Inflammatory macrophage treated with lipopolysaccharide for 4 hours (primary cell): ENCODE measurements at places on chromosomes 6 and 20.
A peak's percentile ranks its signal among the peaks of the same experiment; 100 is the strongest.

DNA sequence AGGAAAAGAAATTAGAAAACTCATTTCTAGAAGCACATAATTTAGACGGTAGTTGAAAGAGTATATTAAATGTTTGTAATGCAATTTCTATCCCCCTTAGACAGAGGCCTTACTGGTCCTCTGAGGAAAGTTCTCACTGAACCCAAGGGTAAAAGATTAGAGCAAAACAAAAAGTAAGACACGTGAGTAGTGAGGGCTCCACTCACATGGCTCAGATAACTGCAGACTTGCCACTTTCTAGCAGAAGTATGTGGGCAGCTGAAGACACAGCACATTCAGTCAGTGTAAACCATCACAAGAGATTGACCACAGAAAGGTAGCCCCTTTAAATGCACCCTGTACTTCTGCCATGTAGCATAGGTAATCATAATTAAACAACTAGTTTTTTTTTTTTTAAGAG lies 193.8 kb downstream of the BTBD9 start:
- peak; percentile 53 for DNase-seq

GRCh38 chr20:13990465-13990864 lies at the start of gene SEL1L2:
Gene SEL1L2 (minus strand): TSS chr20:13990614. CDS start chr20:13990534, 80 bp downstream.
- no peak for DNase-seq

DNA sequence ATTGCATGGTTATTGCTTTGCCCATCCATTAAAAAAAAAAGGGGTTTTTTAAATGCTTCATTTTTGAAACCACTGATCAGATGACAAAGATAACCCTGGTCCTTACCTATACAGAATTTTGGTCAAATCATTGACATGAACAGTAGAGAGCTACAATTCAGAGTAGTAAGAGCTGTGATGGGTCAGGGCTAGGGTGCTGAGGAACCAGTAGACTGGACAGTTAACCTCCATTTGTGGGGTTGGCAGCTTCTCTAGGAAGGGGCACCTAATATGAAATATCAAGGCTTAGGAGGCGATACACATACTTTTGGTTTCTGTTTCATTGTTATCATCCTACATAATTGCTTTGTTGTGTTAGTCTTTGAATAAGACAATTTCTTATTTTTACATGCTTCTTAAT lies 55.1 kb downstream of the ORC3 start:
- DNase-seq: peak; percentile 40

- DNase-seq: no peak
These were observed 9.7 kb downstream of the NOTCH4 start for GRCh38 chr6:32214126-32214525.

DNA sequence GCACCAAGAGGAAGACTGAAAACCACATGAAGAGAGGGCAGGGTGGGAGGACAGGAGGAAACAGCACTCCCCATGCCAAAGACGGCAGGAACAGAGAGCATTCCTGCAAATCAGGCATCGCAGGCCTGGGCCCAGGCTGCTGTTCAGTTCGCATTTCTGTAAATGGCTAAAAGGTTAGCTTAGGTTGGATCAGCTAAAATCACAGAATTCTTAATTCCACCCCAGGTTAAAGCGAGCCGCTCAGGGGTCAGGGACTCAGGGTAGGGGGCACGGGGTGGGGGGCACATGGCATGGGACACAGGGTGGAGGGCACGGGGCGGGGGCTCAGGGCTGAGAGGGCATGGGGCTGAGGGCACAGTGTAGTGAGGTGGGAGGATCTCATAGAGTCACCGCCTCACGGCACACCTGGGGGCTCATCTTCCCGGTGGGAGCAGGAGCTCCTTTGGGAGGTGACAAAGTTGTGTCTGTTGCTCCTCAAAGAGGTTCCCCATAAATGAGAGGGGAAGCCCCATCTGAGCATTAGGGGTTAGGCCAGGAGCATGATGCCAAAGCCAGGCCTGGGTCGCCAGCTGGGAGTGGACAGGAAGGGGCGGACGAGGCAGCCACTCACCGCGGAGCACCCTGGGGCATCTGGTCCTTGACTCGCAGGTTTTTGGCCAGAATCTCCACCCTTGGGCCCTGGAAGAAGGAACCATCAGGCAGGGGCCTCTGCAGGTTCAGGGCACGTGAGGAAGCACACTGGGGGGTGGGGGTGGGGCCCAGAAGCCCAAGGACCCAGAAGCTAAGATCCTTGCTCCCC lies 200.7 kb downstream of the PREX1 start:
- no peak for DNase-seq

DNA sequence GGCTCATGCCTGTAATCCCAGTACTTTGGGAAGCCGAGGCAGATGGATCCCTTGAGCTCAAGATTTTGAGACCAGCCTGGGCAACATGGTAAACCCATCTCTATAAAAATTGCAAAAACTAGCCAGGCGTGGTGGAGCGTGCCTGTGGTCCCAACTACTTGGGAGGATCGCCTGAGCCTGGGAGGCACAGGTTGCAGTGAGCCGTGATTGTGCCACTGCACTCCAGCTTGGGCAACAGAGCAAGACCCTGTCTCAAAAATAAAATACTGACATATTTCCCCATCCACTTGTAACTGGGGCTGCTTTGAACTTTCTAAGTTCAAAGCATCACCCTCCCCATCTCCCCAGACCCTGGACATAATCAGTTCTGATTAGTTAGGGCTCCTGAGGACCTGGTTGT lies 7.2 kb upstream of the MMP9 start:
- no peak for DNase-seq

DNA sequence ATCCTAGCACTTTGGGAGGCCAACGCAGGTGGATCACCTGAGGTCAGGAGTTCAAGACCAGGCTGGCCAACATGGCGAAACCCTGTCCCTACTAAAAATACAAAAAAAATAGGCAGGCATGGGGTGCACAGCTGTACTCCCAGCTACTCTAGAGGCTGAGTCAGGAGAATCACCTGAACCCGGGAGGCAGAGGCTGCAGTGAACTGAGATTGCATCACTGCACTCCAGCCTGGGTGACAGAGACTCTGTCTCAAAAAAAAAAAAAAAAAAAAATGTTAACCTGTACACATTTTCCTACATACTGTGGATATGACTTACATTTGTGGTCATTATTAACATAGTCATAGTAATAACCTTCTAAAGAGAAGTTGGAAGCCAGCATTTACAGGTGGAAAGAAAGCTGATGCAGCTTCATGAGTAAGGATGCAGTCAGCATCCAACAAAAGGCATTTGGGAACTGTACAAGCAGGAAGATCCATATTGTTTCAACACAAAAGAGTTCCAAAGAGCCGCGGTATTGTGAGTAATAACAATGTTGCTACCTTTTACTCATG lies 186.2 kb downstream of the GPX5 start:
- DNase-seq: no peak

DNA sequence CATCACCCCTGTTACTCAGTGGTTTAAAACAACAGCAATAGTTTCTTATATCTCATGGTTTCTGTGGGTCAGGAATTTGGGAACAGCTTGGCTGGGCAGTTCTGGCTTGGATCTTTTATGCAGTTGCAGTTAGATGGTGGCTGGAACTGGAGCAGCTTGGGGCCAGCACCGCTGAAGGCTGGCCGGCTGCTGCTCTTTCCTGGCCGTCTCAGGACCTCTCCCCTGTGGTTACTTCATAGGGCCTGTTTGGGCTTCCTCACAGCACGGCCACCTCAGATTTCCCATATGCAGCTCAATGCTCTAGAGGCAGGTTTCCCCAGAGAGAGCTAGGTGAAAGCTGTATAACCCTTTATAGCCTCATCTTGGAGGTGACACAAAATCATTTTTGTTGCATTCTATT lies 15.6 kb downstream of the PKIG start:
- no peak for DNase-seq

GRCh38 chr20:58522666-58523065 lies 7.5 kb upstream of the APCDD1L start:
- DNase-seq: no peak

DNA sequence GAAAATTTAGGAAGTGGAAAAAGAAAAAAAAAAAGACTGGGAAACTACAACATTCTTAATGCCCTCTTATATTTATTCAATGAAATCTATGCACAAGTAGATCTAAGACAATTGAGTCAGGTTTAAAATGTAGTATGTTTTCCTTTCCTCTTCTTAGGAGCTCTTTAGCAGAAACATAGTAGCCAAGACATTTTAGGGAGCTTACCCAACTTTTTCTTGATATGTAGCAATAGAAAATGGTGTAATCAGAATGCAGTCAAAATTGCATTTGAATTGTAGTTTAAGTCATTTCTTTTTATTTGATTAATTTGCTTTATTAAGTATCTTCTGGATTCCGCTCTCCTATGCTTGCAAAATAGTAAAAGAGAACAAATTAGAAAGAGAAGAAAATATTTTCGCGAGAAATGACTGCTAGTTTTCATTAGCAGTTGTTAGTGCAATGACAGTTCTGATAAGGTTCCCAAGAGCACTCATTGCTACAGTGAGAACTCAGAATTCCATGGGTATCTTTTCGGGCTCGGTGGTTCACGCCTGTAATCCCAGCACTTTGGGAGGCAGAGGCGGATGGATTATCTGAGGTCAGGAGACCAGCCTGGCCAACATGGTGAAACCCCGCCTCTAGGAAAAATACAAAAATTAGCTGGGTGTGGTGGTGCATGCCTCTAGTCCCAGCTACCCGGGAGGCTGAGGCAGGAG lies 52.2 kb downstream of the JARID2 start:
- peak; percentile 56 for DNase-seq

DNA sequence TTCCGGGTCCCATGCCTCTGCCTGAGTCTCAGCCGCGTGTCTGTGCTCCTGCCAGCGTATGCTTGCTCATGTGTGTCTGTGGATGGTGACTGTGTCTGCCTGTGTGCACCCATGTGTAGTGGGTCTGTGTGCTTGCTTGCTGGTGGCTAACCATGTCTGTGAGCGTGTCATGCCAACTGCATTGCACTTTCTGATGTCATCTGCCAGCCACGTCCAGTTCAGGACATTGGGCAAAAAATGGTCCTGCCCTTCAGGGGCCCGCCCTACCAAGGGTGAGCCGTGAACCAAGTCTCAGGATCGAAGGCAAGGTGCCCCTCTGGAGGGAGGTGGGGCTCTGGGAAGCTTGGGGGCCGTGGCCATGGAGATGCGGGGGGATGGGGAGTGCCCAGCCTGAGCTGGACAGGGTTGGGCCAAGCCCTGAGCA lies 9.4 kb upstream of the ZBTB46 start:
- DNase-seq: no peak

DNA sequence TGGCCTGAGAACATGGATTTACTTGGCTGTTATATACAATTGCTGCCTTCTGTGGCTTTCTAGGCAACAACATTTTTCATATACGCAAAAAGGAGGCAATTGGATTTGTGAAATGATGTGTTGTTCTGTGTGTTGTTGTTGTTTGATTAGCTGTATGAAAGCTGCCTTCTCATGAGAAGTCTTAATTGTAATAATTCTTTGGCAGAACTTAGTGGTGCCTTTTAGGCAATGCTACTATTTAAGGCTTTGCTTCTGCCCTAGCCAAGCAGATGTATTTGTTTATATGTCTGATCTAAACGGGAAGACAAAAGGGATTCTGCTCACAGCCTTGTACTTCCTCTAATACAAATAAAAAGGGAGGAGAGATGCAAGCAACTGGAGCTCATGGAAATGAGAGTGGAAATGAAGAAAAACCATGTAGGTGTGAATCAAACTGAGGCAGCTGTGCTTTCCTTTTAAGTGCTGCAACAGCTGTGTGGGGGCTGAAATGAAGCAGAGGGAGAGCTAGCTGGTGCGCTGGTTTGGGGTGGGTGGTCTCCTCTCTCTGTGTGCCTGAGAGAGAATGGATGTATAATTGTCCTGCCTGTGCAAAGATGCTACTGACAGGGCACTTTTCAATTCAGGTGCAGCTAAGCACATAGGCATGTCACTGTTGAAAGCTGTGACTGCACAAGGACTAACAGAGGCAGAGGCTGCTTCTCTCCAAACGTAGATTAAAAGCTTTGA lies 386.9 kb upstream of the MAN1A1 start:
- DNase-seq: no peak

- DNase-seq: peak; percentile 77
These were observed 3.0 kb downstream of the BAK1 start for GRCh38 chr6:33577106-33577535.

GRCh38 chr6:42969934-42970333 lies 9.0 kb downstream of the PEX6 start:
- no peak for DNase-seq

DNA sequence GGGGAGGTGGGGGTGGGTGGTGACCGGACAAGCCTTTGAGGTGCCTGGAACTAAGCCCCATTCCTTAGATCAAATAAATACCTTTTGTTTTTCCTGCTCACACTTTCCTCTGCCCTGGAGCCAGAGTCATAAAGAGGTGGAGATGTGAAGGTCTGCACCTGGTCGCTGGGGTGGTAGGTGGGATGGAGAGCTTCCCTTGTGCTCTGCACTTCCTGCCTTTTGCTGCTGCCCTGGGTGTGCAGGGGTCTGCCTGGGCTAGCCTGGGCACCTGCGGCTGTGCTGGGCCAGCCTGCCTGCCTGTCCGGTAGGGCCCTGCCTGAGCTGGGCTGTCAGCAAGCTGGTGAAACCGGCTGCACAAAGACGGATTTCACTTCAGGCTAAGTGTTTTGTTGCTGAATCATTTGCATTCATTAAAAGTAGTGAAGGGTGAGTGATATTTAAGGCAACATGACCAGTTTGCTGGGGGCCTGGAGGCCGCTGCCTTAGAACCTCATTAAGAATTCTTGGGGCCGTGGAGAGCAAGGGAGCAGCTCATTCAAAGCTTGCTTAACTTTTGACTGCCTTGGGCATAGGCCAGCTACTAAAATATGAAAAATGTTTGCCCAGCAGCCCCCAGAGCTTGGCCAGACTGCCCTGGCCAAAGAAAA lies 20.5 kb downstream of the PTK7 start:
- DNase-seq: no peak
